ENCODE measurements at places on chromosomes 16 and 17.
A peak's percentile ranks its signal among the peaks of the same experiment; 100 is the strongest.

- no peak for DNase-seq
Observed at GRCh38 chr17:55175788-55176427, 88.9 kb upstream of the HLF start.

- DNase-seq = no peak
Observed at GRCh38 chr16:2664574-2664982, 17.7 kb upstream of the KCTD5 start.

- DNase-seq = peak; percentile 66
Observed at GRCh38 chr17:77281904-77282367, 141.2 kb downstream of the SEC14L1 start.

GRCh38 chr17:45748731-45749310 lies 35.3 kb upstream of the CRHR1 start:
- DNase-seq = no peak

GRCh38 chr17:50626037-50626574 lies 8.6 kb upstream of the ABCC3 start:
- peak; percentile 81 for DNase-seq

DNA sequence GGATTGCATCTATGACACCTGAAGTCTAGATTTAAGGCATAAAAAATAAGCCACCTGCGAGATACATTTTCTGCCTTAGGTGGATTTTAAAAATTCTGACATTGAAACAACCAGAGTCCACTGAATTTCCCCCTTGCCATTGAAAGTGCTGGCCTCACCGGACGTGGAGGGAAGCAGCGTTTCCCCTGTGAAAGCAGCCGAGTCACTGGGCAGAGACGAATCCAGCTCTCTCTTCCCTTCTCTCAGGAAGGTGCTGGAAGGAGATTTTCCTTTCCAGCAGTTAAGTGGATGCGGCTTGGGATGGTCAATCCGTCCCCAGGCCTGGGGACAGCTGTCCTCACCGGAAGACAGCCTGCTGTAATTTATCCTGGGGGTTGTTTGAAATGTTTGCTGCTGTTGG lies 270.9 kb upstream of the FOXF1 start:
- DNase-seq = no peak

DNA sequence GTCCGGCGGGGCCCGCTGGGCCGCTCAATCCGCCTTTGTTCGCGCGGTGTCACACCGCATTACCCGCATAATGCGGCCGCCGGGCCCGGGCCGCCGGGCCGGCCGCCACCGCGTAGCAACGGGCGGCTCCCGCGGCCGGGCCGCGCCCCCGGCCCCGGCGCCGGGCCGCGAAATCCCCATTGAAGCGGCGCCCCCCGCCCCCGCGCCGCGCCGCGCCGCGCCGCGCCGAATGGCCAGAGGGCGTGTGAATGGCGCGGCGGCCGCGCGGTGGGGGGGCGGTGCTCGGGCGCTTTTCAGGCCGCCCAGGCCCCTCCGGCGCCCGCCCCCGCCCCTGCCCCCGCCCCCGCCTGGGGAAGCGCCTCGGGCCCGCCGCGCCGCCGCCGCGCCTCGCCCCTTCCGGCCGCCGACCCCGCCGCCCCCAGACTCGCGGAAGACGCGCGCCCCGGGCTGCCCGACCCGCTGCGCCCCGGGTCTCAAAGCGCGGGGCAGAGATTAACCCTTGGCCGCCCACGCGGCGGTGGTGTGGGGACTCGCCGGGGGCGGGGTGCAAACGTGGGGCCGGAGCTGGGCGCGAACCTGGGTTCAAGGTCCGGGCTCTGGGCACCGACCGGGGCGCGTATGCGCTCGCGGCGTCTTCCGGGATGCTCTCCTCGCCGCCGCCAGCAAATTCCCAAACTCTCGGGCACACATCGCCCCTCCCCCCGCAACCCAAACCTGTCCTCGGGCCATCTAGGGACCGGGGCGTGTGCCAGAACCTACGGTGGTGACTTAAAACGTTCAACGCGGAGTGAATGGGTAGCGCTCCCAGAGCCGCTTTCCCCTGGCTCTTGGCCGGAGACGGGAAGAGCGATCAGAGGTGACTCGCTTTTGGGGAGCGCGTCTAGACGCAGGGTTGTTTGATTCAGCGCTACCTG lies 46.7 kb downstream of the WNT3 start:
- no peak for DNase-seq

DNA sequence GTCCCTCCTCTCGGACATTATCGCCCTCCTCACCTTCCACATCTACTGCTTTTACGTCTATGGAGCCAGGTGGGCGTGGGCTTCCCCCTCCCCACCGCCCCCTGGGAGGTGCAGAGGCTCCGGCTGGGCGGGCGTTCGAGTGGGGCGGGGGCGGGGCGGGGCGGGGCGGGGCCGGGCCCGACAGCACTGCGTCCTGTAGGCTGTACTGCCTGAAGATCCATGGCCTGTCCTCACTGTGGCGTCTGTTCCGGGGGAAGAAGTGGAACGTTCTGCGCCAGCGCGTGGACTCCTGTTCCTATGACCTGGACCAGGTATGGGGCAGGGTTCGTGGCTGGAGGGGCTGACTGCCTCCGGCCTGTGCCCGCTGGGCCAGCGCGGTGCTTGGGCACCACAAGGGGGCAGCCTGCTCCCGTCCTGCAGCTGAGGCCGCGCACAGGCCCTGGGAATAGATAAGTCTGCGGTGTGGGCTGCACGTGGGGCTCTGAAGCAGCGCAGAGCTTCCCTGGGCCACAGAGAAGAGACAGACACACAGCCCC lies 9.2 kb downstream of the PIGQ start:
- DNase-seq = peak; percentile 91

- no peak for DNase-seq
Observed at GRCh38 chr17:77778636-77779489, 179.6 kb upstream of the TNRC6C start.

DNA sequence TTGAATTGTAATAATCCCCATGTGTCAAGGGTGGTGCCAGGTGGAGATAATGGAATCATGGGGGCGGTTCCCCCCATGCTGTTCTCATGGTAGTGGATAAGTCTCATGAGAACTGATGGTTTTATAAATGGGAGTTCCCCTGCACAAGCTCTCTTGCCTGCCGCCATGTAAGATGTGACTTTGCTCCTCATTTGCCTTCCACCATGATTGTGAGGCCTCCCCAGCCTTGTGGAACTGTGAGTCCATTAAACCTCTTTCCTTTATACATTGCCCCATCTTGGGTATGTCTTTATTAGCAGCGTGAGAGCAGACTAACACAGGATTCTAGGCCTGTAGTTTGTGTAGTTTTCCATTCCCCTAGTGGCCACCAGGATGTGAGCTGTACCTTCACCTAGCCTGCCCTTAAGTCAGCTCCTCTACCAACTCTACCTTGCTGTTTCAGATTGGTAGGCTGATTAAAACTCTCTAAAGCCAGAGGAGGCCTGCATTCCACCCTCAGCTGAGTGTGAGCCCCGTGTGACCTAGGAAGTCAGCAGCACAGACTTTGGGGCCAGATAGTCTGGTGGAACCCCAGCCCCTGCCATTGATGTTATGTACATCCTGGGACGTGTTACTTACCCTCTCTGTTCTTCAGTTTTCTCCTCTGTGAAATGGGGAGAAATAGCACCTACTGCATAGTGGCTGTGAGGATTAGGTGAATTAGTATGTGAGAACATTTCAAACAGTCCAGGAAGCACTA lies 252.4 kb upstream of the CACNG5 start:
- DNase-seq = no peak

DNA sequence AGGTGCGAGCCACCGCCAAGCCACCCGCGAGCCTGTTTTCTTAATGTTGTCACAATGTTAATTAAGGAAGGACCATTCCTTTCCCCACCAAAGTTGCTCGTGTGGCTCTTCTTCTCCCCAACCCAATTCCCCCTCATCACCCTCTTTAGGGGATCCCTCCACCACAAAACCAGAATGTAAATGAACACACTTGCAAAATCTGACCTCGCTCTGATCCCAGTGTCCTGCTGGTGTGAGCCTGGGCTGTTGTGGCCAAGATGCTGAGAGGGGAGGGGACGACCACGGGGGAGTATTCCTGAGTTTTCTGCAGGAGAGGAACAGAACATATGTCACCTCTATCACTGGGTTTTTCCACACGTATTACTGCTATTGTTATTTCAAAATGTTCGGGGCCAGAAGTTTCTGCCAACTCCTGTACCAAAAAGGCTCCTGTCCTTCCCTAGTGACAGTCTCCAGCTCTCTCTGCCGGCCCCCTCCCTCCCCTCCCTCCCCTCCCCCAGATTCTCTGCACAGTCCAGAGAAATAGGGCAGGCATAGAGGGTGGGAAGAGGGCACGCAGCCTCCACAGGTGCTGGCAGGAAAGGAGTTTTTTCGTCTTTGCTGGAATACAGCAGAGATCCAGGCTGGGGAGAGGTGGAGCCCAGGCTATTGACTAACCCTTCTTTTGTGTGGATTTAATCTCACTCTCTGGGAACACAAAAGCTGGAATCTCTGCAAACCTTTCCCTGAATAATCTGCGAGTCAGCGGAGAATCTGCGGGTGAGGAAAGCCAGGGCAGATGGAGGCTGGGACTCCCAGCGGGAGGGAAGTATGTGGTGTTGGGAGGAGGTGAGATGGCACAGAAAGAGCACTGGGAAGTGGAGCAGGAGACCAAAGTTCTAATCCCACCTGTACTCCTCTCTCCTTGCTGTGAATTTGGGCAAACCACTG lies 4.5 kb upstream of the CA4 start:
- no peak for DNase-seq

DNA sequence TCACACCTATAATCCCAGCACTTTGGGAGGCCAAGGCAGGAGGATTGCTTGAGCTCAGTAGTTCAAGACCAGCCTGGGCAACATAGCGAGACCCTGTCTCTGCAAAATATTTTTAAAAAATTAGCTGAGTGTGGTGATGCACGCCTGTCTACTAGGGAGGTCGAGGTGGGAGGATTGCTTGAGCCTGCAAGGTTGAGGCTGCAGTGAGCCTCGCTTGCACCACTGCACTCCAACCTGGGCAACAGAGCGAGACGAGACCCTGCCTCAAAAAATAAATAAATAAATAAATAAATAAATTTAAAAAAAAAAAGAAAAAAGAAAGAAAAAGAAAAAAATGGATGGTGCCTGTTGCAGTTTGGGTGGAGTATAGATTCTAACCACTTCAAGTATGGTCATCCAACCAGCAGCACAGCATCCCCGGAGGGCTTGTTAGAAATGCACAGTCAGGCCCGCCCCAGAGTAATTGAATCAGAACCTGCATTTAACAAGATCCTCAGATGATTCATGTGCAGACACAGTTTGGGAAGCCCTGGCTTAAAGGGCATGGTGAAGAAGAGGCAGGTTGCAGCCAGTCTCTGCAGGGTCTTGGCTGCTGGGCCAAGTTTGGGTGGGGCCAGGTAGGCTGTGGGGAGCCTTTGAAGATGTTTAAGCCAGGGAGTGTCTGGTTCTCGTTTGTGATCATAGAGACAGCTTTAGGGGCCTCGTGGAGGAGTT lies 40.8 kb downstream of the MRC2 start:
- no peak for DNase-seq

- DNase-seq = no peak
Observed at GRCh38 chr17:17387498-17388362, 84.6 kb downstream of the NT5M start.

DNA sequence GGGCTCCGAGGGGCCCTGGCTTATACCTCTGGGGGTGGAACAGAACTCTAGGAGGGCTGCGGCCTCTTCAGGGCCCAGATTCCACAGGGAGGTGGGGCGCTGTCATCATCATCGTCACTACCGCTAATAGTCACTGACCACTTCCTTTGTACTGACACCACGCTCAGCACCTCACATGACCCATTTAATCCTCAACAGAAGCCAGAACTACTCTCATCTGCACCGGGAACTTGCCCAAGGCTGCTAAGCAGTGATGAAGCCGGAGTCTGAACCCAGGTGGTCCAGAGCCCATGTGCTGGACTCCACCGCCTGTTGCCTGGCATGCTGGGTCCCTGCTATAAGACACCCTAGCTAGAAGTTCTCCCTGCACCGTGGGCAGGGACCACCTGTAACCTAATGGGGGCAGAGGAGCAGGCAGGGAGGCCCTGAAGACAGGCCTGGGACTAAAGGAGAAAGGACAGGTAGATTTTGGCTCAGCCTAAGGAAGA lies 12.0 kb downstream of the UNC13D start:
- no peak for DNase-seq

DNA sequence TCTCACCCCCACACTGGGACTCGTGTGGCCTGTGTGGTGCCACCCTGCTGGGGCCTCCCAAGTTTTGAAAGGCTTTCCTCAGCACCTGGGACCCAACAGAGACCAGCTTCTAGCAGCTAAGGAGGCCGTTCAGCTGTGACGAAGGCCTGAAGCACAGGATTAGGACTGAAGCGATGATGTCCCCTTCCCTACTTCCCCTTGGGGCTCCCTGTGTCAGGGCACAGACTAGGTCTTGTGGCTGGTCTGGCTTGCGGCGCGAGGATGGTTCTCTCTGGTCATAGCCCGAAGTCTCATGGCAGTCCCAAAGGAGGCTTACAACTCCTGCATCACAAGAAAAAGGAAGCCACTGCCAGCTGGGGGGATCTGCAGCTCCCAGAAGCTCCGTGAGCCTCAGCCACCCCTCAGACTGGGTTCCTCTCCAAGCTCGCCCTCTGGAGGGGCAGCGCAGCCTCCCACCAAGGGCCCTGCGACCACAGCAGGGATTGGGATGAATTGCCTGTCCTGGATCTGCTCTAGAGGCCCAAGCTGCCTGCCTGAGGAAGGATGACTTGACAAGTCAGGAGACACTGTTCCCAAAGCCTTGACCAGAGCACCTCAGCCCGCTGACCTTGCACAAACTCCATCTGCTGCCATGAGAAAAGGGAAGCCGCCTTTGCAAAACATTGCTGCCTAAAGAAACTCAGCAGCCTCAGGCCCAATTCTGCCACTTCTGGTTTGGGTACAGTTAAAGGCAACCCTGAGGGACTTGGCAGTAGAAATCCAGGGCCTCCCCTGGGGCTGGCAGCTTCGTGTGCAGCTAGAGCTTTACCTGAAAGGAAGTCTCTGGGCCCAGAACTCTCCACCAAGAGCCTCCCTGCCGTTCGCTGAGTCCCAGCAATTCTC lies 27.4 kb downstream of the STH start:
- no peak for DNase-seq

DNA sequence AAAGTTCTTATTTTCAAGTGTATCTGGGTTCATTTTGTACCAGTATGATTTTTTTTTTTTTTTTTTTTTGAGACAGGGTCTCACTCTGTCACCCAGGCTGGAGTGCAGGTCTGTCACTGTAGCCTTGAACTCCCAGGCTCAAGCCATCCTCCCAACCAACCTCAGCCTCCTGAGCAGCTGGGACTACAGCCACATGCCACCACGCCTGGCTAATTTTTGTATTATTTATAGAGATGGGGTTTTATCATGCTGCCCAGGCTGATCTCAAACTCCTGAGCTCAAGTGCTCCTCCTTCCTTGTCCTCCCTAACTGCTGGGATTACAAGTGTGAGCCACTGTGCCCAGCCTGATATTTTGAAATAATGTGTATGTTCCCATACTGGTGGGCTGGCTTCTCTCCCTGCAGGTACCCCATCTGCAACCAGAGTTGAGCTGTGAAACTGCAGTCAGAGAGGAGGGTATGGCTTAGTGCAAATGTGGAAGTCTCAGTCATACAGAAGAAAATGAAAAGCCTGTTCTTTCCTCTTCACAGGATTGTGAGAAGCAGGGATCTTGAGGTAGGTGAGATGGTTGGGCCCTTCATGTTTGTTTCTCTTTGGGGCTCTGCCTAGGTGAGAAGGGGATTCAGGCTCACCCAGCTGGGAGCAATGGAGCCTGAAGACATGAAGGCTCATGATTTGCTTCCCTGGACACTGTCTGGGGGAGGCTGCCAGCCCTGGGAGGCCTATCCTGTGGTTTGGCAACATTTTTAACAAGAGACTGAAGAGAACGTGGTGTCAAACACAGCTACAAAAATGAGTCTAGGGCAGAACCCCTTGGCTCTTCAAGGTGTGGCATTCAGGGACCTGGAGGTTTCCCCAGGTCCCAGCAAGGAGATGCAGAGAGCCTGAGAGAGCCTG lies 41.3 kb upstream of the SIAH1 start:
- DNase-seq = no peak

Data from GM12892 (cell line).